Bronchial epithelial cell (primary cell): ENCODE measurements at places on chromosomes 2 and 18.
A peak's percentile ranks its signal among the peaks of the same experiment; 100 is the strongest.

GRCh38 chr2:6977113-6977741 lies 60.0 kb downstream of the RNF144A start:
- DNase-seq, result peak; percentile 39

DNA sequence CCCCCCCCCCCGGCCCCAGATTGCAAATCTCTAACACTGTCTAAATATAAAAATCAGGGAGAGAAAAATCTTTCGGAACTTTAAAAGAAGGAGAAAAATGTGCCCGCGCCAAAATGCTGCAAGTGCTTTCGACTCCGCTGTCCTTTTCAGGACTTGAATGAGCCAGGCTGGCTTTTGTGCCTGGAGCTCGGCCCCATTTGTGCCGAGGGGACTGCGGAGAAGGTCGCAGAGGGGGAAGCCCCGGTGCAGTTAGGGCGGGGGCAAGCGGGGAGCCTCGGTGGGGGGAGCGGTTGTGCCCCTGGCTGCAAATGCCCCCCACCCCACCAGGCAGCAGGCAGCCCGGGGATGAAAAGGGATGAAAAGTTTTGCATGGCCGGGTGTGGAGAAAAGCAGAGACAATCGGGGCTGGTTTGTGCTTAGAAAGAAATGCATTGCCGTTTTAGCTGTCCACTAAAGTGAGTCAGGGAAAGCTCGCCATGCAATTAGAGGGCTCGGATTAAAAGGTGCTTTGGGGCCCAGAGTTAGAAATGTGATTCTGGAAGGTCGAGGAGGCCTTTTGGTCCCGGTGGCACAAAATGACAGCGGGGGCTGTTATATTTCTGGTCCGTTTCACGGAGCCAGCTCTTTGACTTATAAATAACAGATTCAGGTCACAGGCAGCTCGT lies 1.6 kb downstream of the INHBB start:
- DNase-seq, result no peak

DNA sequence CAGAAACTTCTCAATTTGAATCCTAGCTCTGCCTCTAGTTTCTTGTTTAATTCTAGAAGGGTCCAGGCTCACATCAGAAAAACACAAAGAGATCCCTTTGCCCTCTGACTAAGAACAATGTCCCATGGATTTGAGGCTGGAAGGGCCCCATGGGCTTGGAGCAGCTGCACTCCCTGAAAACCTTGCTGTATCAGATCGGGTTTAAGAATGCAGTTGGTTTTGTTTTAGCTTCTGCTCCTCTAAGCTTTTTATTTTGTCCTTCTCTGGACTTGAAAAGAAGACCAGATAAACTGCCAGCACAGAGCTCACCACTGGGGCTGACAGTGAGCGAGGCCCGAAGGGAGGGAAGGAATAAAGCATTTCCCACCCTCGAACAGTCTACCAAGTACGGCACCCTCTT lies 69.2 kb upstream of the WIPF1 start:
- no peak for DNase-seq

DNA sequence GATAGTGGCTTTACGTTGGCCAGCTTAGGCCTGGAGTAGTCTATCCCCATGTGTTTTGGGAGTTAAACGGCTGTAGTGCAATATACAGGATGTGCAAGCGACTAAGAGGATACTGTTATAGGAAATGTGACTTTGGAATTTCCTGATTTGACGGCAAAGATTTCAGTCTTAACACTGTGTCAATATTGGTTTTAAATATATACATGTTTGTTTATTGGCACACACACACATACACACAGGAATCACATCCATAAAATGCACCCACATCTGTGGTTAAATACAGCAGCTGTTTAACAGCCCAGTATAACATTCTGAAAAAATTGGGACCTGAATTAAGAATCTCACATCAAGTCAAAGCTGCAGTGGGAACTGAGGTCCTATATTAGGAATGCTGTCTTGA lies 347.1 kb downstream of the TXNL1 start:
- DNase-seq, result peak; percentile 5

GRCh38 chr2:33314541-33314940 lies 161.9 kb upstream of the RASGRP3 start:
- peak; percentile 45 for DNase-seq

- no peak for DNase-seq
Measured at GRCh38 chr18:63135101-63135500, 184.5 kb downstream of the BCL2 start.

- DNase-seq, result no peak
Measured at GRCh38 chr2:203444738-203445137, 90.4 kb downstream of the RAPH1 start.

GRCh38 chr2:241762321-241762932 lies 14.2 kb upstream of the GAL3ST2 start:
- DNase-seq, result peak; percentile 43

DNA sequence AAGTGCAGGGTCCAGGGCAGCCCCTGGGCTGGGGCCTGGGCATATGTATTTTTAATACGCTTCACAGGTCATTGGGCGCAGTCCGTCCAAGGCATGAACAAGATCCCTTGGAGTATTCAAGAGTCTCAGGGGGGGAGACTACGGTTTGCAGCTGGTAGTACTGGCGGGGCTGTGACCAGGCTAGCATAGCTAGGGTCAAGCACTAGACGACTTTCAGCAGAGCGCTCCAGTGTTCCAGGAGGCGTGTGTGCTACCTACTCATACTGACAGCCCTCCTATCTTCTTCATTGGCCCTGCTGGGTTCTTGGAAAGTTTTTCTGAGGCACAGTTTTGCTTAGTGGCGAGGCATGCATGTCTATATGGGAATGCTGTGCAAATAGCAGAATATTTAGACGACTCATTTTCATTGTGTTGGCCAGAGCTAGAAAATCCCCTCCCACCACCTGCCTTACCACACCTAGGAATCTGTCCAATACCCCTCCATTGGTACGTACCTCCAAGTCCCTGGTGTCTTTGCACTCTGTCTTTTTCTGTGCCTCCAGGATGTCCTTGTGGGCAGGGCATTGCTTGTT lies 68.2 kb downstream of the GLI2 start:
- no peak for DNase-seq

DNA sequence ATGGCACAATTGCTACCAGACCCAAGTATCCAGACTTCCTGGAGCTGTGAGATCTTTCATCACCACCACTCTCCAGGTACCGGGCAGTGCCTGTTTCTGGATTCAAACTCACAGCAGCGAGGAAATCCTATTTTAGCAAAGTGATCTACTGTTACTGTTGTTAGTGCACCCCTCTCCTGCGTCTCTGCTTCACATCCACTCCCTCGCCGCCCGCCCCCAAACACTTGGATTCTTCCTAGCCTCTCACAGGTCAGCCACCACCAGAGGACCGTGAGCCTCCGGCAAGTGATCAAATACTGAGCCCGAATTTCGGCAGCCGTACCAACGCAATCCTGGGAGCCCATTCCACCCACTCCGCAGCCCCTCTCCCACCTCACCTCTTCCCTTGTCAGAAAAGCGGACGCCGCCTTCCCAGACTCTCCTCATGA lies 519 bp downstream of the METTL4 start:
- peak; percentile 52 for DNase-seq

GRCh38 chr2:224366267-224366844 lies 35.6 kb downstream of the FAM124B start:
- no peak for DNase-seq

DNA sequence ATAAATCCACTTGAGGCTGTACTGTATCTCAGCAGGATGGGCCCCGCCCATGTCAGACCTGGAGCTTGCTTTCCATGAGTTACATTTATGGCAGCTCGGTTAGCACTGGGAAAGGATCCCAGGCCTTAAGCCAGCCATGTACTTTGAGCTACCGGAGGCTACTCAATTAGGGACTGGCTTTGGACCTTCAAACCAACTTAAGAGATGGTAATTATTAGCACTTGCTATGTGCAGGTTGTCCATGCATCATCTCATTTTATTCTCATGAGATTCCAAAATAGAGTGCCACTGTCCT lies 64.4 kb downstream of the ACTR2 start:
- no peak for DNase-seq

DNA sequence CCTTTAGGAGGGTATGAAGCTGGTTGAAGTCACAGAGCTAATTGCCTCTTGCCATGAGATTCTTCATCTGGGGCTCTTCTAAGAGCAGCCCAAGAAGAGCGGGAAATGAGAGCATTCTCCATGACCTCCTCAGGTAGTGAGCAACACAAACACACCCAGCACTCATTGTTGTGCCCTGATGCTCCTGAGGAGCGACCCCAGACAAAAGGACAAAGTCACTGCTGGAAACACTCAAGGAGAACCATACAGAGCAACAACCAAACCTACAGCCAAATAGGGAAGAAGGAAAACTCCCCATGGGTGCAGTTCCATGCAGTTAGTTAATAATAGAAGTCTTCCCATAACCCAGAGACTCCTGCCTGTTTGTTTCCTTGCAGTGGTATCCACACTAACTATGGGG lies 426.0 kb upstream of the CRIM1 start:
- no peak for DNase-seq

DNA sequence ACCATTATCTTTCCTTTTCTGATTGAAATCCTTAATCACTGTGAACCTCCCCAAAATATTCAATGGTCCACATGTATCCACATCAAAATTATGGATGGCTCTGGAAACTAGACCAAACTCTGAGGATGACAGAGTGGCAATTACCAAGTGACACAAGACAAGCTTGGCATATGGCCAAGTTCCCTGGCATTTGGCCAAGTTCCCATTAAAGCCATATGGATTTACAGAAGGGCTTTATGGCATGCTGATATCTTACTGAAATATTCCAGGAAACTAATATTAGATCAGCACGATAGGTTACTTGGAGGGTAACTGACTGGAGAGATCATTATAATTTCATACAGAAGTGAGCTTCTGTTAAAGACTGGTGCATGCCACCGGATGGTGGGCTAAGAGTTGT lies 21.9 kb upstream of the CERS6 start:
- DNase-seq, result no peak

DNA sequence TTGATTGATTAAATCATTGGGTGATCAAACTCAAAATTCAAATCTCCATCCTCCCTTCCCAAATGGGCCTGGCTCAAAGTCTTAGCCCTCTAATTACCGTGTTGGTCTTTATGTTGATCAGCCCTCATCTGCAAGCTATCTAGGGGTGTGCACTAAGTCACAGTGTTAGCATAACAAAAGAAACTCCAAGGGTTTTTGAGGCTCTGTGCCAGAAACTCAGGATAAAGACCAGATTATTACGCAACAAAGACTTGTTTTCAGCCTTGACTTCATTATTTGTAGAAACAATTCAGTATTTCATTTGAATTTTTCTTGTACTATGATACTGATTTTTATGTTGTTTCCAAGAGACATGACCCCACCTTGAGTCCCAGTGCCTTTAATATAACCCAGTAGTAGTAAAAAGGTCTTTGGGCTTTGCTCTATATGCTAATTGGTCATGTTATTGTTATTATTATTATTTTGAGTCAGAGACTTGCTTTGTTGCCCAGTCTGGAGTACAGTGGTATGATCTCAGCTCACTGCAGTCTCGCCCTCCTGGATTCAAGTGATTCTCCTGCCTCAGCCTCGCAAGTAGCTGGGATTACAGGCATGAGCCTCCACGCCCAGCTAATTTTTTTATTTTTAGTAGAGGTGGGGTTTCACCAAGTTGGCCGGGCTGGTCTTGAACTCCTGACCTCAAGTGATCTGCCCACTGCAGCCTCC lies 13.9 kb downstream of the PSMD14 start:
- DNase-seq, result peak; percentile 8

GRCh38 chr2:237408335-237409000 lies 5.5 kb downstream of the COL6A3 start:
- no peak for DNase-seq

- DNase-seq, result peak; percentile 51
Measured at GRCh38 chr2:109407276-109408042, 206.3 kb downstream of the SEPTIN10 start.

GRCh38 chr18:36672437-36673344 lies 156.1 kb downstream of the TPGS2 start:
- peak; percentile 100 for DNase-seq

DNA sequence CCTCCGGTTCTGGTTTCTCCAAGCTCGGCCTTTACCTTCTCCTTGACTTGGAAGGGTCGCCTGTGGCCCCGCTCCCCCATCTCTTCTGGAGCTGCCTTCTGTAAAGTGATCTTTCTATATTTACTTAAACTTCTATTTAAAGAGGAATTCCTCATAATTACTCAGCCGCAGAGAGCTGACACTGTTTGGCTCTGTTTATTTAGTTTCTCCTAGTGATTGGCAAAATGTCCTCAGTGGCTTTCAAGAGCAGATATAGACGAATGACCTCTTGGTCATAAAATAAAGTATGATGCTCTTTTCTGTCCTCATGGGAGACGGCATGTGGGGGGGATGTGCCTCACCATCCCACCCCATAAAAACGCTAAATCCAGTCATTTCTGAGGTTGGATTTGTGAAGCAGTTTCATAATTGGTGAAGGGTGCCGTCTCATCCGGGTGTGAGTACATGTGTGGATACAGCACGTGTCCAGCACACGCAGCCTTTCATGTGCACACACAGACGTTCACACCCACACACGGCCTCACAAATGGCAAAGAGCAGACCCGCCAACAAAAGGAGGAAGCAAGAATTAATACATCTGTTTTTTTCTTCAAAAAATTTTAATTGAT lies 43.4 kb upstream of the SMAD7 start:
- peak; percentile 82 for DNase-seq

DNA sequence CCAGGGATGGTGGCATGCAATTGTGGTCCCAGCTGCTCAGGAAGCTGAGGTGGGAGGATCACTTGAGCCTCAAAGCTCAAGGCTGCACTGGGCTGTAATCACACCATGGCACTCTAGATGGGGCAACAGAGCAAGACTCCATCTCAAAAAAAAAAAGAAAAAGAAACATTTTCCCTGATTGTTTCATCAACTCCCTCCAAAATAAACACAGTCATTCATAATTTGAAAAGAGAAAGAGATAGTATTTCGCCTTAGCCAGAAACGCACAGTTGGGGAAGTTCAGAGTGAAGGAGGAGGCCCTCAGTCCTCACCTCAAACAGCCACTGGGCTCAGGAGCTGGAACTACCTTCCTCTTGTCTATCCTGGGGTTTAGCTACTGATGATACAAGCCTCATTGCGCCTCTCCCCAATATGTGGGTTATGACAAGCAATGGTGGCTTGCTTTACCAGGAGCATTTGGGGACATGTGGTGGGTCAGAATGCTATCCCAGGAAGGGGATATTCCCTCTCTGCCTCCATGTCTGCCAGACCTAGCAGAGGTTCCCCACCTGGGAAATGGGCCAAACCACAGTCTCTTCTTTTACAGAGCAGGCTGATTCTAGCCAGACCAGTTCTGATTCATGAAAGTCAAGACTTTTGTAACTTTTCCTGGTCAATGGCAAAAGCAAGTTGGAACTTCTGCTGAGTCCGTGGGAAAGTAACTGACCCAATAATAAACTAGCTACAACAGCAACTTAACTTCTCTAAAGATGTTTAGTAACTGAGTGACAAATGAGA lies 22.2 kb upstream of the TMEM87B start:
- peak; percentile 95 for DNase-seq

GRCh38 chr2:83596592-83597282 lies 862.3 kb downstream of the SUCLG1 start:
- no peak for DNase-seq

DNA sequence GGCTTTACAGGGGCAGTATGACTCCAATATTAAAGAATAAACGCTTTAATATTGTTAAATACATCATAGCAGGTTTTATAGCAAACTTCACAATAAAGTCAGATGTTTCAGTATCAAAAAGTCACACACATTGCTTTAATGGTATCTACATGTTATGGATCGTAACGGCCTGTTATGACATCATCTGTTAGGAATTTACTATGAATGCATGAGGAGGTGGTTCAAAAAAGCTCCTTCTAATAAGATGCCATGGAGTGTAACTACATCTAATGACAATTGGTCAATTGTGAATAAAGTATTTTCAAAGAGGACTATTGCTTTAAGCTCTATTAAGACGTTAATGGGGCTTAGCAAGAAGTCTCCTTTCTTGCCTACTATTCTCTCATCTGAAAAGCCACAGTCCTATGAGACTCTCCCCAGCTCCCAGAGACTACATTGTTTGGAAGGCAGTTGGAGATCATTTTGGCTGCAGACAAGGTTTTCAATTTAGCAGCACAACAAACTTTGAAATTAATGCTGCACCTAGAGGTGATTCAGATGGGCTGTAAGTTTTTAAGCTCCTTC lies 300.7 kb upstream of the MEIS1 start:
- DNase-seq, result peak; percentile 2
